Fibroblast of the aortic adventitia (primary cell): ENCODE measurements at places on chromosomes 3 and 15. TPM values are rescaled to one million over a fixed set of nuclear protein-coding genes. Genes with fewer than 3 reads are reported as not detected.

The DUOX1 gene
- not detected in 2 replicates for total RNA-seq

The CFAP100 gene
- total RNA-seq: not detected in 2 replicates

The FBXO40 gene
- under 0.01 TPM in 1 of 2 replicates, not detected in the other for total RNA-seq

The PPP2R3A gene
- total RNA-seq: 16.1 and 17.9 TPM in 2 replicates

The C3orf49 gene
- total RNA-seq: not detected in 2 replicates

The TMEM45A gene
- 13.7 and 50.6 TPM in 2 replicates for total RNA-seq

The SLC51B gene
- total RNA-seq: not detected in 2 replicates

The TGM4 gene
- not detected in 2 replicates for total RNA-seq

The ZNF502 gene
- total RNA-seq: 4.7 and 6.0 TPM in 2 replicates

The FANCD2OS gene
- not detected in 2 replicates for total RNA-seq

The FAM107A gene
- 0.54 TPM in 1 of 2 replicates, not detected in the other for total RNA-seq

The CNTN3 gene
- 0.74 and 2.4 TPM in 2 replicates for total RNA-seq
